ENCODE measurements at places on chromosomes 1 and 21. TPM values are rescaled to one million over a fixed set of nuclear protein-coding genes. Genes with fewer than 3 reads are reported as not detected.

The RBM11 gene
- total RNA-seq = 0.35 TPM

The RAB42 gene
- total RNA-seq = 0.51 TPM

The EXTL1 gene
- not detected for total RNA-seq

The AGBL4 gene
- not detected for total RNA-seq

The POLR3GL gene
- total RNA-seq = 14.2 TPM

The TNFRSF18 gene
- total RNA-seq = 0.98 TPM

The KCNK2 gene
- total RNA-seq = not detected

The FMOD gene
- total RNA-seq = 0.05 TPM

The MFSD2A gene
- total RNA-seq = 23.6 TPM

The PADI6 gene
- total RNA-seq = not detected

The TBX15 gene
- total RNA-seq = not detected

The SPRR1A gene
- 172 TPM for total RNA-seq

The CFHR1 gene
- not detected for total RNA-seq

The STRIP1 gene
- 24.3 TPM for total RNA-seq

The LCE2A gene
- total RNA-seq = not detected

The SERTAD4 gene
- total RNA-seq = 5.9 TPM

The PRKCZ gene
- 41.0 TPM for total RNA-seq

The TSPAN1 gene
- total RNA-seq = 37.5 TPM

The ADORA1 gene
- total RNA-seq = 0.09 TPM

The TAS1R1 gene
- not detected for total RNA-seq

The ERI3 gene
- total RNA-seq = 74.2 TPM

The WDR64 gene
- not detected for total RNA-seq

The CD5L gene
- total RNA-seq = not detected

The HOOK1 gene
- total RNA-seq = 7.1 TPM

The KCNA2 gene
- not detected for total RNA-seq

The EXO1 gene
- total RNA-seq = 10.7 TPM

The ACTL8 gene
- total RNA-seq = not detected

The OR6Y1 gene
- total RNA-seq = not detected

The SPTA1 gene
- total RNA-seq = not detected

The KCTD3 gene
- total RNA-seq = 25.3 TPM

The LCE2B gene
- total RNA-seq = not detected

The KCNA3 gene
- total RNA-seq = not detected

The EFHD2 gene
- 71.5 TPM for total RNA-seq

The RCSD1 gene
- total RNA-seq = not detected

The SPRR3 gene
- 324 TPM for total RNA-seq

The MROH7 gene
- total RNA-seq = not detected

The NUAK2 gene
- total RNA-seq = 18.8 TPM

The HMGN2 gene
- 450 TPM for total RNA-seq

The SPATA45 gene
- total RNA-seq = not detected

The CD55 gene
- 23.3 TPM for total RNA-seq

The PRMT6 gene
- 20.2 TPM for total RNA-seq

The TTC34 gene
- 0.14 TPM for total RNA-seq

The PBX1 gene
- total RNA-seq = 4.6 TPM

The C1orf94 gene
- total RNA-seq = not detected

The FCAMR gene
- not detected for total RNA-seq

The PTGER3 gene
- not detected for total RNA-seq

The KLF17 gene
- not detected for total RNA-seq

The FCGR2B gene
- total RNA-seq = not detected

The S100A9 gene
- 5,057 TPM for total RNA-seq

The STIL gene
- total RNA-seq = 5.4 TPM

The CFHR2 gene
- not detected for total RNA-seq

The TNNT2 gene
- 1.3 TPM for total RNA-seq

The FAM72C gene
- 2.9 TPM for total RNA-seq

The WNT3A gene
- 0.14 TPM for total RNA-seq

The SPRR5 gene
- total RNA-seq = 0.71 TPM

The KAZN gene
- 17.0 TPM for total RNA-seq

The KCNAB2 gene
- 2.0 TPM for total RNA-seq

The INKA2 gene
- 3.0 TPM for total RNA-seq

The PTAFR gene
- 13.1 TPM for total RNA-seq
